ENCODE measurements at places on chromosomes 1 and 21.
A peak's percentile ranks its signal among the peaks of the same experiment; 100 is the strongest.

DNA sequence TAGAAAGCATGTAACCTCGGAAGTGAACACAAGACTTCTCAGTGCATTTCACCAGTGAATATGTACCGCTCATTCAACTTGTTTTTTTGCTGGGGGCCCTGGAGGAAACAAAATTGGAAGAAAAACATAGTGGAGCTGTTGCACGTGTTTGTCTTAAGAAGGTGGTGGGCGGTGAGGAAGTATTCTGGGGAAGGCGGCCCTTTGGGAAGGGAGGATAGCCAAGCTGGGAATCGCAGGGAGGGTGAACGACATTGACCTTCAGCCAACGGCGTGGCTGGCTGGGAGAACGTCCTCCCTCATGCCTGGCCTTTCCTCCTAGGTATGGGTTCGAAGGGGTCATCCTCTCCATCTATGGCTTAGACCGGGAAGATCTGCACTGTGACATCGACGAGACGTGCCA, 19.4 kb downstream of the TFF3 start:
- DNase-seq = no peak

- DNase-seq = no peak
These were observed 110.2 kb upstream of the IVNS1ABP start for GRCh38 chr1:185427264-185427663.

- no peak for DNase-seq
These were observed 737.8 kb upstream of the CXADR start for GRCh38 chr21:16775076-16775475.

DNA sequence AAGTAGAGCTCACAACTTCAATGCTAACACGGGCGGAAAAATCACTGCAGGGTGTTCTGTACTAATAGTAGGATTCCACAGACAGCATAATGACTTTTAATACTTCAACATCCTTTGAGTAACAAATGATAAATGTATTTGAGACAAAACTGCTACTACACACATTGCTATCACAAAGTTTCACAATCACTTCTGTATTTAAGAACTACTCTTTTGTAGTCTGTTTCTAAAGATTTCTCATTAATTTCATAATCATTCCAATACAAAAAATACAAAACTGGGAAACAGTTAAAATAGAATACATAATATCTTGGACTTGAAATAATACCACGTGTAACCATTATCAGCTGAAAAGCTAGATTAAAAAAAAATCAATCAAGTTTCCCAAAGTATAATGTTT, 2.7 kb downstream of the HMGN1 start:
- DNase-seq = no peak

- DNase-seq = no peak
These were observed 393.8 kb downstream of the HHAT start for GRCh38 chr1:210722410-210723081.

DNA sequence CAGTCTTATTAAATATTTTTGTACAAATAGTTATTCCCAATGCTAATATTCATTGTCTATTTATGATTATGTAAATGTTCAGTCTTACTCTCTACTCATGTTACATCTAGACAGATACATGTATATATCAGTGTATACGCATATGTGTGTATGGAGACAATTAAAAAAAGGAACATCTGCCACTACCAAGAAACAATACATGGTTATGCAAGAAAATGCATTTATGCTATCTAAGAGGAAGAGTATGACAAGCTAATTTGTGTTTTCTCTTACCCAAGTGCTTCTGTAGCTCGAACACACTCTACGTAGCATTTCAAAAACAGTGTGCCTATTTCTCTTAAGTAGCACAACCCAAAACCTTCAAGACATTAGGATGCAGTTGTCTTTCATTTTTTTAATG, 6.1 kb upstream of the RLF start:
- DNase-seq = no peak

DNA sequence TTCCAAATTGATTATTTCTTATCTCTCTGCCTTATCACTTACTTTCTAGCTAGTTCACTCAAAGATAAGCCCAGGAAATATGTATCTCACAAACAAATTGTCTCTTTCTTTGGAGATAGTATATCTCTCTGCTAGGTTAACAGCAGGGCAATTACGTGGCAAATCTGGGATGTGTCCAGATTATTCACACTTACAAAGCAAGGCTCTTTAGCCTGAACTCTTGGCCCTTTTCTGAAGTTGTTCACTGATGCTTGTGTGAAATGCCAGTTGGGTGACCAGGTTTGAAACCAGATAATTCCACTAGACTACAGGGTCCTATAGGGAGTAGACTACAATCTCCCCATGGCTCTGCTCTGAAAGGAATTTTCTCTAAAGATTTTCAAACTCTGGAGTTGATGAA, 30.8 kb upstream of the FAM78B start:
- no peak for DNase-seq

DNA sequence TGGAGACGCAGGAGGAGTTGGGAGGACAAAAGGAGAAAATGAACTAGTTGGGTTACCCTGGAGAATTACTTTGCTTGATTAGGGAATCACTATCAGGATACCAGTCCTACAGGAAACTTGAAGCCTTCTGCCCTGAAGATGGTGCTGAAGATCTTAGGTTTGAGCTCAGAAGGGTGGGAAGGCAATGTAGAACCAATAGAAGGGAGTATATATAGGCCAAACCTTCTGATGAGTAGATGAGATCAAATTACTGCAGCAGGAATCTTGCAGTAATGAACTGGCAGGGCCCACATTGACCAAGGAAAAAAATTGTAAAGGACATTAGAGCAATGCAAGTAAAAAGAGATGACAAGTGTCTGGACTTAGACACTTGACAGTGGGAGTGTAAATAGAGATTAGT, 116.3 kb upstream of the CACYBP start:
- DNase-seq = no peak

GRCh38 chr1:44790968-44791801, 3.2 kb upstream of the BEST4 start:
- DNase-seq = no peak

- no peak for DNase-seq
These were observed 93.7 kb downstream of the ETS2 start for GRCh38 chr21:38899277-38899947.

DNA sequence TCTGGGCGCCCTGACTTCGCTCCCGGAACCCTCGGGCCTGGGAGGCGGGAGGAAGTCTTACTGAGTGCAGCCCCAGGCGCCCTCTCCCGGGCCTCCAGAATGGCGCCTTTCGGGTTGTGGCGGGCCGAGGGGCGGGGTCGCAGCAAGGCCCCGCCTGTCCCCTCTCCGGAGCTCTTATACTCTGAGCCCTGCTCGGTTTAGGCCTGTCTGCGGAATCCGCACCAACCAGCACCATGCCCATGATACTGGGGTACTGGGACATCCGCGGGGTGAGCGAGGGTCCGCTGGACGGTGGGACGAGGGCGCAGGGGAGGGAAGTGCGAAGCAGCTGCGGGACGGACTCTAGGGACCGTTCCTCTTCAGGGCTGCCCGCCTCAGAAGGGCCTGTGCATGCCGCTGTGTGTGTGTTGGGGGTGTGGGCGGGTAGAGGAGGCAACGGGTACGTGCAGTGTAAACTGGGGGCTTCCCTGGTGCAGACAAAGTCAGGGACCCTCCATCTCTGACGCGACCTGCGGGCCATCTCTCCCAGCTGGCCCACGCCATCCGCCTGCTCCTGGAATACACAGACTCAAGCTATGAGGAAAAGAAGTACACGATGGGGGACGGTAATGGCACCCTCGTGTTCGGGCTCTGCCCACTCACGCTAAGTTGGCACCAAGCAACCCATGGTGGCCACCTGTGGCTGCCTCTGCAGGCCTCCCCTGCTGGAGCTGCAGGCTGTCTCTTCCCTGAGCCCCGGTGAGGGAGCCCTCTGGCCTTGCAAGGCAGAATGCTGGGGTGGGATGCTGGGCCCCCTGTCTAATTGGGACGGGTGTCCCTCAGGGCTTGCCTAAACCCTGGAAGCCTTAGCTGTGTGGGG, at the start of gene GSTM1:
Gene GSTM1 (plus strand): TSS at position 177 of the 859 bp plus-strand sequence. CDS start 57 bp downstream, at position 234.
- DNase-seq = peak; percentile 59

DNA sequence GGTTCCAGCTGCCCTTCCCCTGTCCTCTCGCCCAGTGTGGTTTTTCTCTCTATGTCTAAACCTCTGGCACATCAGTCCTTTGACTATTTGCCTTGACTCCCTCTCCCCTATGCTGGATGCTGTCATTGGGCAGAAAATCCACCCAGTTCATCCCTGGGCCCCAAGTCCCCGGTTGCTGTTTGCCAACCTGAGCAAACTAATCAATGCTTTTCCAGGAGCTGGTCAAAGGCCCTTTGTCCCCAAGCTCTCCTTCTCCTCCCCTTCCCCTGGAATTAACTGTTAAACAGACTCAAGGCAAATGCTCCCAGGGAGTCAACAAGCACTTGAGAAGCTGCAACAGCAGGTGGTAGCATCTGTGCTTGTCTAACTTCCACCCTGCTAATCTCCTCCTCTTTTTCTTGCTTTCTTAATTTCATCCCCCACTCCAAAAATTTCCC, 102.7 kb downstream of the LMX1A start:
- DNase-seq = no peak

DNA sequence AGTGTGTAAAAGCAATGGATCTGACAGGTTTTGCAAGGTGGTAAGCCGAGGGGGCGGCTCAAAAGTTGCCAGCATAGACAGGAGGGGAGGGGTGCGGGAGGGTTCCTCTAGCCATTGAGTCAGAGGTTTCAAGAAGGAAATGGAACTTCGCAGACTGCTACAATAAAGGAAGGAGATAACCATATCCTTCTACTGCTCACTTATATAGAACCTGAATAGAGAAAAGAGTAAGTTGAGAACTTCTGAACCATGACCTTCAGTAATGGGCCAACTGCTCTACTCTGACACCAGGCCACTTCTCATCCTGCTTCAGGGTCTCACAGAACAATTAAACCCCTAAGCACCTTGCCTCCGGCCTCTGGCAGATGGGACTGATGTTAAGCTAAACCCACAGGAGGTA, 26.3 kb upstream of the BCAR3 start:
- DNase-seq = no peak

- no peak for DNase-seq
These were observed 59.8 kb downstream of the RHBG start for GRCh38 chr1:156428746-156429288.

- DNase-seq = no peak
These were observed 43.8 kb downstream of the CD53 start for GRCh38 chr1:110916669-110917306.

- DNase-seq = no peak
These were observed 124.0 kb upstream of the C8B start for GRCh38 chr1:57089855-57090254.

GRCh38 chr1:180728472-180729106, 96.8 kb downstream of the XPR1 start:
- no peak for DNase-seq

- no peak for DNase-seq
These were observed 12.9 kb downstream of the PTPRU start for GRCh38 chr1:29249170-29249691.

GRCh38 chr21:29196670-29197191, 66.3 kb downstream of the MAP3K7CL start:
- DNase-seq = no peak

DNA sequence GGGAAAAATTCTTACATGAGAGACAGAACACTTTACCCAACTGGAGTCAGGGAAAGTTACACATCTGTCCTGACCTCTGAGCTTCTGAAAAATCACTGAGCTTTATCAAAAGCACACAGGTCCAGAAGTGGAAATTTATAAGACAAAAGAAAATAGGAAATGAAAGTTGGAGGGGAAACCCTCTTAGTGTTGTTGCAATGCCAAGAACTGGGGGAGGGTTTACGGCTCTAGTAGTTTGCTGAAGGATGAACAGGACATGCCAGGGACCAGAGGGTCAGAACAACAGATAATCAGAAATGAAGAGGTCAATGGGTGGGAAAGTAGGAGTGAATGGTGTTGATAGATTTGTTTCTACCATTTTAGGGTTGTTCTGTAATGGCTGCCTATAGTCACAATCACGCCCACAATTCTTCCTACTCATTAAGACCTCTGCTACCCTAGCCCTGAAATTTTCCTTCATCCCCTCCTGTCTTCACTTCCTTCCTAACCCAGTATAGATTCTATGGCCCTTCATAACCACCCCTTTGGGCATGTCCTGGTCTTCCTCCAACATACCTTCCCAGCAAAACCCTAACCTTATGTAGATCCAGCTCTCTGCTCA, 30.3 kb upstream of the FMOD start:
- DNase-seq = no peak

GRCh38 chr1:15323351-15323988, 76.4 kb downstream of the FHAD1 start:
- peak; percentile 65 for DNase-seq

DNA sequence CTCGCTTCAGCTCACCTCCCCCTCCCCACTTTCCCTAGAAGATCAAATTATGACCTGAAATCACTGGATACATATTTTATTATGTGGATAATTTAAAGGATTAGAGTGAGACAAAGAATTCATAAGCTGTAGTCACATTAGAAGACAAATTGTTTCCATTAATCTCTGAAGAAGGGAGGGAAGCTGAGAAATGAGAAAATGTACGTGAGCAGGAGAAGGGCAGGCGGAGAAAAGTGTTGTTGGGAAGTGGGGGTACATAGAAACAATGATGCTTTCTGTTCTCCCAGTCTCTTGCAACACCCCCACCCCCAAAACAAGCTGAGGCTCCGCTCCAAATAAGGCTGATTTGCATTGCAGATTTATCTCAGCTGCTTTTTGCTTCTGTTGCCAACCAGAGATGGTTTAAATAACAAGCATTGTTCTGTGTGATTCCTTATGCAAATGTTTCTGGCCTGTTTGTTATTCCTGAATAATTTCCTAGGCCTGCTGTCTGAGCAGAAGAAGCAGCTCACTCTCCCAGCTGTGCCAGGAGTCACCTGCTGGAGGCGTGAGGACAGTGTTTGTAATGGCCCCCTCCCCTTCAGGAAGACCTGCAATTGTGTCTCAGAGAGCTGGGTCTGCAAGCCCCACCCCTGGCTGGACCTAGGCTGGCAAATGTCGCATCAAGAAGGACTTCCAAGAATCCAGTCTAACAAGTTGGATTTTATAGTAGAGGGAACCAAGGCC, 121.8 kb upstream of the TNR start:
- no peak for DNase-seq

DNA sequence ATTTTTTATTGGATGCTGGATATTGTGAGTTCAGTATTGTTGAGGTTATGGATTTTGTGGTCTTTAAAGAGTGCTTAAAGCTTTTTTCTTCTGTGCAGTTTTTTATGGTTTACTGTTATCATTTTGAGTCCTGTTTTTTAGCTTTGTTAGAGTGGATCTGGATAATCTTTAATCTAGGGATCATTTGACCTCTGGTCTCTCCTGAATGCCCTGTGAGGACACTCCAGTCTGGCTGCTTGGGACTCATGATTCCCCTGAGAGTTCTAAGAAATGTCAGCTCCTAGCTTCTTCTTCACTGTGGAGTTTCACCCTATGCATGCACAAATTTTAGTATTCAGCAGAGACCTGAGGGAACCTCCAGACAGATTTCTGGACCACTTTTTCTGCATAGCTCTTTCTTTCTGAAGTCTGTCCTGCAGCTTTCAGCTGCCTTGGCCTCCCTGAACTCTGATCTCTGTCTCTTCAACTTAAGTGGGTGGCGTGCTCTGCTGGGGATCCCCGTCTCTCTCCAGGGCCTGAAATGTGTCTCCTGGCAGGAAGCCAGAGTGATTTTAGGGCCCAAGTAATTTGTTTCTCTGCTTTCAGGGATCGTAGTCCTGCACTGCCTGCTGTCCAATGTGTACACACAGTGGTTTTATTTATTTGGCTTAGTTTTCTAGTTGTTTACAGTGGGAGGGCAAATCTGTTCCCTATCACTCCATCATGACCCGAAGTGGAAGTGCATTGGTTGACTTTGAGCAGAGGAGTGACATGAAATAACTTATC, 14.7 kb downstream of the PEX14 start:
- no peak for DNase-seq

Measured in CD4-positive, alpha-beta T cell (primary cell).